Heart right ventricle (tissue), 16 donors: ENCODE measurements at places on chromosomes 7 and 10.

DNA sequence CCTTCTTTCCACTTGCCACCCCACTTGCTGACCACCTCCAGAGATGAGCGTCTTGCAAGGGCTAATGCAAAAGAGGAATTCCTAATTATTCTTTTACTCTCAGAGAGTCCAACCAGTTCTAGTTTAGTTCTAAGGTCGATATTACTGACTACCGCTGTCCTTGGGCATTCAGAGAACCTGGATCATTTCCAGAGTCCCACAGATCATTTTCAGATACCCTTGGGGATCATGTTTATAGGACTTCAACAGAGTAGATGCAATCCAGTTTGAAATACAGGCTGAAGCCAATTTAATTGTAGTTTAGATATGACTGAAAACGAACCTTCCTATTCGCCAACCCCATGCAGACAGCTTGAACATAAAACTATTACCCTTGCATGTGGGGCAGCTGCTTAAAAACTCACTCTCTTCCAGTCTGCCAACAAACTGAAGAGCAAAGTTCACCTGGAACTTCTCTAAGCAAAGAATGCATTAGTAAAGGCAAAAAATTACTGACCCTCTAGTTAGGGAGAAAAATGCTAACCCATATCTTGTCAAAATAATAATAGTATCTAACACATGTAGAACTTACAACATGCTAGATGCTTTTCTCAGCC is 22.4 kb downstream of the CFAP69 start:
- no peak for DNase-seq

DNA sequence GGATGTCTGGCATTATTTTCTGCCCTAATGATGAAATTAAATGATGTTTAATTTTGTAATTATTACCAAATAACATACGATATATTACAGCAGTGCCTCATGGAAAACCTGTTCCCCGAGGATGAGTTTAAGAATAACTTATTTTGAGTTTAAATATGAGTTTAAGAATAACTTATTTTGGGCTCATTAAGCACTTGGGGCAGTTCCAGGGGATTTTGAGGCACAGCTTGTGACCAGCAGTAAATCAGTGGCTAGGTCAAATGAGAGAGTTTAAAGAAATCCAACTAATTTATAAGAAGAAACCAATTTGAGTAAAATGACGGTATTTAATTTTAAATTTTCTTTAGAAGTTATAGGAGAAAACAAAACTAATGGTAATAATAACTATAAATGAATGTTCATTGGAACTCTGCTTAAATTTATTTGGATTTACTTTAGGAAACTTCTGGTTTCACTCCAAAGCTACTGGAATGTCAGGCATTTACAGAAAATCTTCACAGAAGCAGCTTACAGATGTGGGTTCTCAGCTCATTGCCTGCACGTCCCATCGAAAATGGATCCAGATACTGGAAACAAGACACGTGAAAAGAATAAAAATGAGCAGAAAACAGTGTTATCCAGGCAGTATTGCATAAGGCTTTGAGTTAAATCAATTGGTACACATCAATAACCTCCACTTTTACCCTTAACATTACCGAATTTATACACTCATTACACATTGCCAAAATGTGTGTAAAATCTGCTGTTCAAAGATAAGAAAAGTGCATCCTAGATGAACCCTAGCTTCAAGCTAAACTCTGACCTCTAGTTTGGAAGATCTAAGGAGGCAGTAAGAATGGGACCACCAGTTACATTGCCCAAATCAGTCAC is 784.5 kb upstream of the IGFBP3 start:
- DNase-seq = no peak

GRCh38 chr10:28496481-28496961 is 36.4 kb upstream of the WAC start:
- DNase-seq = no peak

DNA sequence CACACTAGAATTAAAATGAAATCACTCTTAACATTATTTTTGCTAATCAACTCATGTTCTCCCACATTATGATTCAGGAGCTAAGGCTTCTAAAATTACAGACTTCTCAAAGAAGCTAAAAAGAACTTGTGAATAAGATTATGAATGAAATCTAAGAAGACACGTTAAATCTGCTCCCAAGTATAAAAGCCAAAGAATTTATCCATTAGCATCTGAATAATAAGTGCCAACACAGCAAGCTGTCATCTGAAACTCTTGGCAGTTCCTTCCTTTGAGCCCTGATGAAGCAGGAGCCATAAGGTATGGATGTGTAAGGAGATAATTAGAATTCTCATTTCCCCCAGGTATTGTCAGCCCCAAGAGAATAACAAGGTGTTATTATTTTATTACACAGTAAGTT is 50.3 kb downstream of the TPK1 start:
- no peak for DNase-seq

- no peak for DNase-seq
Observed at GRCh38 chr7:15559416-15559928, 2.3 kb downstream of the AGMO start.

GRCh38 chr7:106603346-106603745 is 57.6 kb downstream of the CCDC71L start:
- DNase-seq = no peak

DNA sequence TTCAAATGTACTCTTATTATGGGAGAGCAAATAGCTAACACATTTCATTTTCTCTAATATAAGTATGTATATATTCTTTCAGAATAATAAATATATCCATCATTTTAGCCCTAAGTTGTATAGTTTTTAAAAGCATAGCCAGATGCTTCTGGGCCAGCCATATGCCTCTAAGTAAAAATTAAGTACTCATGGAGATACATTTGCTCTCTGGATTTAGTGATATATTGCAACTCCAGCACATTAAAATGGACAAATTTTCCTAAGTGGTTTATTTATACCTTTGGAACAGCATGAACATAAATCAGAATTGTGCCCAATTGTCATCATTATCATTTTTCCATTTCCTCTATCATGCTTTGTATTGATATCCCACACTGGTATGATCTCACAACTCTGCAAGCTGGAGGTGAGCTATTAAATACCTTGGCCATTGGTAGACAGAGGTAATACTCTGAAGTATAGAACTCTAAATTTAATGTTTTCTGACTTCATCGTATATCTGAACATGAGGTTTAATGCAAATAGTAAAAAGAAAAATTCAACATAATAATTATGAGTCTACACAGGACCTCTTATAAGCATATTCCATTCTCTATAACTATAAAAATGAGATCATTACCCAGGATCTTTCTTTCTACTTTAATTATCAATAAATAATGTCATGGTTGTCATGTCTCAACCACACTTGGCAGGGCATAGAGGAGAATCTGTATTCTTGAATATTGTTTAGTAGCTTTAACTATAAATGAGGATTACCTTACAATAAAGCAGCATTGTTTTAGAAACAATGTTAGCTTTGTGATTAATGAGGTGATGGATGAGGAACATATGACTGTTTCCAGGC is 90.8 kb downstream of the AGMO start:
- DNase-seq = no peak

DNA sequence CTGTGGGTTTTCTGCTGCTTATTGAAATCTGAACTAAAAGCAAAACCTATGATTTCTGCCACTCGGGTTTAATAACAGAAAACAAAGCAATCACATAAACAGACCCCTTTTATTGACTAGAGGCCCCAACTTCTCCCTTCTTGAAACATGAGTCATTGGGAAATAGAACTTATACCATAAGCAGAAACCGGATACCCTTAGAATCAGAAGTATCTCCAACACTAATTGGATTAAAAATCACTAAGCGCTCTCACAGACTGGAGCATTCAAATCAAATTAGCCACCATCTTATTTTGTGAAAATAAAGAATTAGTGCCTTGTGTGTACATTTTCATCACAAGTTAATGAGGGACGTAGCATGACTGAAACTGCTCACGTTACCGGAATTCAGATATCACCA is 206.9 kb downstream of the WDR11 start:
- no peak for DNase-seq

- no peak for DNase-seq
Observed at GRCh38 chr10:120131183-120131582, 238.7 kb downstream of the SEC23IP start.

GRCh38 chr7:116213361-116214130 is 3.2 kb downstream of the TES start:
- peak; percentile 66 for DNase-seq

DNA sequence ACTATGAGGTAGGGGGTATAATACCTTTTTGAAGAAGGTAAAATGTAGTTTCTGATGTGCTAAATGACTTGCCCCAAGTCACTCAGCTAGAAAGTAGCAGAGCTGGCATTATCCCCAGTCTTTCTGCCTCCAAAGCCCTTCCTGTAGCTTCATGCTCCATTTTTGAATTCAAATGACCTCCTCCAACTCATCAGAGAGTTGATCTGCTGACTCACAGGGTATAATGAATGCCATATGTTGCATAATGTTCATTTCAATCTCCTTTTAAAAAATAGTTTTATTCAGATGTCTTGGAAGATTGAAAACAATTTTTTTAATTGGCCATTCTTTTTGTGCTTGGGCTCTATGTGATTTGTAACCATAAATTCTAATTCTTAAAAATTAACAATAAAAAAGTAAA is 272.8 kb upstream of the IMMP2L start:
- DNase-seq = no peak

GRCh38 chr7:76409537-76409936 is at the start of gene SSC4D:
Gene SSC4D, minus strand, starts transcription at chr7:76409697. Its CDS starts 5,258 bp downstream, at chr7:76404439.
- DNase-seq = no peak

GRCh38 chr7:157432541-157432956 is 95.7 kb downstream of the DNAJB6 start:
- no peak for DNase-seq

- DNase-seq = no peak
Observed at GRCh38 chr7:95543312-95543711, 53.0 kb downstream of the PDK4 start.

DNA sequence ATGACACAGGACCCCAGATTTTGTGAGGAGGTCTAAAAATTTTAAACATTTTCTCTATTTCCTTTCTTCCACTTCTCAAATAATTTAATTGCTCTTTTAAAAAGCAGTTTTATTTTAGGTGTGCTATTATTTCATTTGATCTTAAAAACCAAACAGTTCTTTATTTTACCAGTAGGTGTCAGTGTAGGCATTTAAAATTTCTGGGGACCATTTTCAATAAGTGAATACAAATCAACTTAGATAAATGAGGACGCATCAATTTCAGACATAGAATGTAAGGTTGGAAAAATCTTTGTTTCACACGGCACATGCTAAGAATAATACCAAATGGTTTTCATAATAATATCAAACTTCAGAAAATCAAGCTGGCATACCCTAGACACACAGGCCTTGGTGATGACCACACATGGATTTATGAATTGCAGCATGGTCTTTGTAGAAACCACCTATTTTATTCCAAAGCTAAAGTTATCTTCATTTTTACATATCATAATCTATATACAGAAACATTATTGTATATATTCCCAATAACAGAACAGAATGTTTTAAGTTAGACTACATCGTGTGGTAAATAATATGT is 127.6 kb upstream of the SLC26A5 start:
- DNase-seq = no peak

DNA sequence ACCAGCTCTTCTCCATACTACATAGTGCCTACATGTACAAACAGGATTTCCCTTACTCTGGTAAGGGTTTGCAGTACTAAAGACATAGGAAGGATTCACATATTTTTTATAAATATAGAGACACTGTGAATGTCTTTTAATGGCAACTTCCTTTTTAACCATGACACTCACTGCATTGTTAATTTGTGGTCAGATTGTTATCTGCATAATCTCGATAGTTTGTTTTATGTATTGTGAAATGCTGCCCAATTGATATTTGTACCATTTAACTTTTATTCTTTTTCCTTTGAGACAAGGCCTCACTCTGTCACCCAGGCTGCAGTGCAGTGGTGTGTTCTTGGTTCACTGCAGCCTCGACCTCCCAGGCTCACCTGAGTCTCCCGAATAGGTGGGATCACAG is 39.7 kb downstream of the SP8 start:
- DNase-seq = no peak

- no peak for DNase-seq
Observed at GRCh38 chr7:34087892-34088891, 182.9 kb downstream of the BMPER start.

- DNase-seq = no peak
Observed at GRCh38 chr10:34406463-34407323, 408.4 kb downstream of the PARD3 start.

GRCh38 chr10:126670056-126670894 is at the start of gene C10orf90:
Gene C10orf90, minus strand, starts transcription at chr10:126670693. Its CDS starts 213 bp downstream, at chr10:126670480.
- no peak for DNase-seq

DNA sequence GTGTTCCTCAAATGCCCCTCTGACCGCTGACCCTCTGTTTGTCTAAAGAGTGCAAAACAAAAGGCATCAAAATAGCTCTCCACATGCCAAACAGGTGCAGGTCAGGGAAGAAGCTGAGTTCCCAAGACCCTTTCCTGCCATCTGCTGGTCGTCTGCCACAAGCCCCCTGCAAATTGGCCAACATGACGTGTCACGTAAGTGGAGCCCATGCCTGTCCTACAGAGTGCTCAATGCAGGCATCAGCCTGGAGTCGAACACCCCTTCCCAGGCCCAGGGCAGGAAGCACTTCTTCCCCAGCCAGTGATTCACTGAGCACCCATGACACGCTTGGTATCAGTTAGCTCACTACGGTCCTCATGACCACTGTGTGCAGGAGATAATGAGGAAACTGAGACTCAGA is 14.1 kb downstream of the TMEM72 start:
- no peak for DNase-seq

DNA sequence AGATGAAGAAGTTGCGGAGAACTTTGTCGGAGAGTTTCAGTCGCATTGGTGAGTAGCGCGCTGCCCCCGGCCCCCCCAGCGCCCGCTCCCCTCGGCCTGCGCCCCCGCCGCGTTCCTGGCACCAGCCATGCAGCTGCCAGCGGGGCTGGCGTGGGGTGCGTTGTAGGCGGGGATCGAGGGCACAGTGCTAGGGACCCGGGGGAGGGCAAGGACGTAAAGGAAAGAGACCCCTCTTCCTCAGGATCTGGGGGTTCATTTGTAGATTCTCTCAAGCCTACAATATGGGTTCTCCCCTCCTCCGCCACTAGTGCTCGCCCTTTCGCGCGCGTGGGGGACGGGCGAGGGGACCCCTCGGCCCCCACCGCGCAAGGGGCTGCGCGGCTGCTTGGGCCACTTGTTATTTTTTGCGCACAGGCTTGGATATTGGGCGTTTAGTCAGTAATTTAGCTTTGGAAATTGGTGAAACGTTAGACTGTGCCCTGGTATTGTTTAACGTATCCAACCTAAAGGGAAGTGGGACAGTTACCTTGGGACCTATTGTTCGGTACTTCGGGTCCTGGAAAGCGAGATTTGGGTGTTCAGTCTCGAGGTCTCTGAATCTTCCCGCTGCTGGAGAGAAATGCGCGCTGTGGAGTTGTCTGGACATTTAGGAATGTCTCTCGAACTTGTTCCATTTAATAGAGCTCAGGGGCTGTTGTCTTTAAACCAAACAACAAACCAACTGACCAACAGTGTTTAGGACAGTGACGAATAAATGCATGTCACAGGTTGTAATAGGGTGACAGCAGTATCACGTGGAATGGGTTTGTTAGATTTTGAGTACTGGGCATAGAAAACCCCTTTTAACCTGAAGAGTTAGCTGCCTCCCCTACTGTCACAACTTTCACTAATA is 796 bp downstream of the CDK14 start:
- no peak for DNase-seq

DNA sequence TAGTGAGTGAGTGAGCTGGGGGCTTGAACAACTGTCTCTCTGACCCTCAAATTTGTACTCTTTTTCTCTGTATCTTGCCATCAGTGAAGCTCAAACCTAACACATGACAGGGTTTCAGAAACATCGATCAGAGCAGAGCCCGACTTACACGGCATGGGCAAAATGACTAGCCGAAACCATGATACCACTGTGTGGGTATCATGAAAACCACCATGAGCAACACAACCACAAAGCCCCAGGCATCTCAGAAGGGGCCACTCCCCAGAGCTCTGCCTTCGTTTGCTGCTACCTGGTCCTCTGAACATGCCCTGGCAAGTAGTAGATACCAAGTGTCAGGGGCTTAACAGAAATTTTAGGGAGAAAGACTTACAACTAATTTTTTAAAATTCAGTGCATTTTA is 308.5 kb downstream of the WDR11 start:
- DNase-seq = no peak
